Brain microvascular endothelial cell (primary cell): ENCODE measurements at places on chromosomes 3 and 15.

GRCh38 chr3:149850787-149851584, 38.0 kb downstream of the RNF13 start:
- DNase-seq, result no peak

- no peak for DNase-seq
Measured at GRCh38 chr3:172182797-172183196, 143.4 kb downstream of the FNDC3B start.

DNA sequence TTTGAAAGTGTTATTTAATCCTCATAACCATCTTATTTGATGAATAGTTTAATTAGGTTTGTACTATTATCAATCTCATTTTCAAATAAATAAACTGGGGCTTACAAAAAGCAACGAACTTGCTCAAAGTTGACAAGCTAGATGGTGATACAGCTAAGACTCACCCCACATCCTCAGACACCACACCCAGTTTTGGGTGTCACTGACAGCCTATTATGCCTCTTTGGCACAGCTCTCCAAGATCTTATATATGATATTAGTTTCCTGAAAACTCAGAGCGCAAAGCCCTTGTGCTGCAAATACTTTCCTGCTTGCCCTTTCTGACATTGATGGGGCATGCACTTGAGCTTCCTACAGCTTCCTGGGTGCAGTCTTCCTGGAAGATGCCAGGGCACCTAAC, 223.4 kb upstream of the GADL1 start:
- DNase-seq, result no peak

- DNase-seq, result no peak
Measured at GRCh38 chr3:133451309-133451708, 51.5 kb downstream of the BFSP2 start.

DNA sequence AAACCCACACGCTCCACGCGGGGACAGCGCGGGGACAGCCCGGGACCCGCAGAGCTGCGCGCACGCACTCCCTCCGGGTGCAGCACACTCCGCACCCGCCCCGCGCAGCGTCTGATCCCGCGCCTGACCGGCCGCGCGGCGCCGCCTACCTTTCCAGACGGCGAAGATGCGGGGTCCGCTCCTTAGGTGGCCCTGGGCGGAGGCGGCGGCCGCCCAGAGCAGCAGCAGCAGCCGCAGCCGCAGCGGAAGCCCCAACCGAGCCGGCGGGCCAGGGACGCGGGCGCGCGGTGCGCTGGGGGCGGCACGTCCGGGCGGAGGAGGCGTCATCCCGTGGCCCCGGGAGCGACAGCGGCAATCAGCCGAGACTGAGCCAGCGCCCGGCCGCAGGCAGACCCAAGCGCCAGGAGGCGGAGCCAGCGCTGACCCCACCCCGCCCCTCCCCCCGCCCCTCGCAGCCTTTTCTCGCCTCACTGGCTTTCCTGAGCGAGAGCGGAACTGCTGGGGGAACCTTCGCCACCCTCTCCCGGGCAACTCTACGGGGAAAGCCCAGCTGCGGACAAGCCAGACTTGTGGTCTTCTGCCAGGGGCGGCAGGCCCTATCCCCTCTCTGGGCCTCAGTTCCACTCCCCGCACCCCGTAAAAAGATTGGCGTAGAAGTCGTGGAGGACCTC, at the start of gene SEMA7A:
Gene SEMA7A, minus strand, starts transcription at position 367 of the 671 bp plus-strand sequence. Its CDS starts 40 bp downstream, at position 327.
- peak; percentile 50 for DNase-seq

DNA sequence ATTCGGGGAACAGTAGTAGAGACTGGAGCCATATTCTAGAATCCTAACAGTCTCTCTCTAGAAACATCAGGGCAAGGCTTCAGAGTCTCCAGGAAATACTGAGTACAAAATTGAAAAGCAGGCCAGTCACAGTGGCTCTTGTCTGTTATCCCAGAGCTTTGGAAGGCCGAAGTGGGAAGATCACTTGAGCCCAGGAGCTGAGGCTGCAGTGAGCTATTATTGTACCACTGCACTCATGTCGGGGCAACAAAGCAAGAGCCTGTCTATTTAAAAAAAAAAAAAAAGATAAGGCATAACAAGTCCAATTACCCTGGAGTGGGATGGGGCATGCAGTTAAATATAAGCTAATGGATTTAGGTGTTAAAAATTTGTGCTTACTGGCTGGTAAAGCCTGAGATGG, 79.0 kb downstream of the SEMA6D start:
- no peak for DNase-seq

DNA sequence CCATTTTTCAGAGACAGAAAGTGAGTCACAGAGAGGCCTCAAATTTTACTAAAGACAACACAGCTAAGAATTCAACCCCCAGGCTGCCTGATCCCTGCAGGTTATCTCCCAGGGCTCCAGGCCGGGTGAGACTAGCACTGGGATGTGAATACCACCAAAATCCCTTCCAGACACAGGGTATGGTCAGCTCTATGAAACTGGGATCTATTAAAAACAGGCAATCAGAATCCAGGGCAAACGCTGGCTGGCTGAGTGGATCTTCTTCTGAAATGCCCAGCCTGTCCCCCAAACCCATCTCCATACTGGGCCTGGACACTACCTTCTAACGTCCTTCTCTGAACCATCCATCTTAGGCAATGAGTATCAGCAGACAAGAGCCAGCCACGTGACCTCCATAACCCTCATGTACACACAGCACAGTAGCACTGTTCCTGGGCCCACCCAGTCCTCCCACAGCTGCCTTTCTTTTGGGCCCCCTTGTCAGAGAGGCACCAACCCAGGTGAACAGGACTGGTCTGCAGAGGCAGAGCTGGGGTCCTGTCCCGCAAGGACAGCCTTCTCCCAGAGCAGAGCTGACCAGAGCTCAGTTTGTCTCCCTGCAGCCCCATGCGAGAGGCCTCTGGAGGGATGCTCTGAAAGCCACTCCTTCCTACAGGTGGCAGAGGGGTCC, 1.9 kb downstream of the RAB6B start:
- no peak for DNase-seq

DNA sequence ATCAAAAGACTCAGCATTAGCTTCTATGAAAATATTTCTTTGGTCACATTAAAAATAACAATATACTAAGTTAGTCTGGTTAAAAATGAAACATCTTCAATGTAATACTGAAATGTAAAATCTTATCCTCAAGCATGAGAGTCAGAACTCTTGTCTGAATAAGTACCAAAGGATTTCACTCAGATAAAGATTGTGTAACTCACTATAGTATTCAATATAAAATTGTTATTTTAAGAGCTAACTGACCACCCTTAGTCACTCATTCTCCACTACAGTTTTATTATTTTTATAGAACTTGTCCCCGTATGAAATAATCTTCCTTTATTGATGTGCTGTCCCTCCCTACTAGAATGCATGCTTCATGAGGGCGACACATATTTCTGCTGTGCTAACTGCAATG, 426.3 kb downstream of the MECOM start:
- DNase-seq, result peak; percentile 18

GRCh38 chr3:169297214-169297613, 366.3 kb downstream of the MECOM start:
- DNase-seq, result no peak

- no peak for DNase-seq
Measured at GRCh38 chr3:42696356-42697288, 6.0 kb downstream of the HHATL start.

DNA sequence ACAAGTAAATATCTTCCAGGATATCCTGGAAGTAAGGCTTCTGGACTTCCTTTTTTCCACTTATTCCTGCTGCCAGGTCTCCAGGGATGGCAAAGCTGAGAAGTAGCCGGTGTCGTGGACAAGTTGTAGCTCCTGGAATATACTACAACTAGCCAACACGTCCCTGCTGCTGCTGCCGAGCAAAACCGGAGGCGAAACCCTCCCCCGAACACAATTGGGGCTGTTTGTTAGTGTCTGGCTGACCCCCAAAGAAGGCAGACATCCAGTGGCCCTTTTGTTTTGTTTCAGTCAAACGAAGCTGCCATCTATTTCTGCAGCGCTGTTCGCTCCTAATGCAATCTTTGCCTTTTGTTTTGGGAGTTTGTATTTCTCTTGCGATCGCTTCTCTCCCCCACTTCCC, 45.3 kb upstream of the EIF5A2 start:
- no peak for DNase-seq

DNA sequence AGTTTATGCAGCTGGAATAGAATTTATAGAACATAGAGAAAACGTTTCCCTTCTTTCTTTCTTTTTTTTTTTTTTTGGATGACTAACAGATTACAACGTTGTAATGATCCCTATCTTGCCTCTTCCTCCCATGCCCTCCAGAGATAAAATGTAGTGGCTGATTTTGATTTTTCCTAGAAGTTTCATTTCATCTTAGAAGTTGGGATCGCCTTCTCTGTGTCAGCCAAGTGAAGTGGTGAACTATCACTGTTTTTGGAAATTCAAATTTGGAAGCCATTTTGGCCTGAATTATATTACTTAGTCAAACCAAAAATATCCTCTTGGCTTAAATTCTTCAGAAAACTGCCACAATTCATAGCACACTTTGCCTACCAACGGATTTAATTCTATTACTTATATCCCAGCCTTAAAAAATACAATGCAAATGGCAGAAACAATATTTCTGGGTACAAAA, 1025.5 kb upstream of the NR2F2 start:
- DNase-seq, result no peak

- no peak for DNase-seq
Measured at GRCh38 chr3:186453531-186453930, 90.6 kb downstream of the CRYGS start.

GRCh38 chr15:28960979-28961378, 75.2 kb downstream of the APBA2 start:
- DNase-seq, result peak; percentile 86

DNA sequence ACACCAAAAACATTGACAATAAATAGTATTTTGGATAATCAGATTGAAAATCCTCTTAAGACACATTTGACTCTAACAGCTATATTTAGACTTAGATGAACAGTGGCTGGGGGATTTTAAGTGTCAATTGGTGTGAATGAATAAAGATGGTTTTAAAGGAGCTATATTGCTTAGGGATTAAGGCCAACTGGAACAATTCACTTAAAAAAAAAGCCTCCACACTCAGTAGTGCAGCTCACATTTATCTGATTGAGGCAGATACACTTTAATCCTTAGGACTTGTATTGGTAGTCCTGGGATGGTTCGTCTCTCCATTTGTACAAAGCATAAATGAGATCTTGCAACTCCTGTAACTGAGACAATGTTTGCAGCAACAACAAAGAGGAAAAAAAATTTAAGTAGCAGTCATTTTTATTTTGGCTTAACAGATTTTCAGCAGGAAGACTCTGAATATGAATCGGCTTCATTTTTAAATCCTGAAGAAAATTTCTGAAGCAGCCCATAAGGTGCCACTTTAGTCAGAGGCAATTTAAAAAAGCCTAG, 112.0 kb downstream of the UACA start:
- DNase-seq, result no peak

DNA sequence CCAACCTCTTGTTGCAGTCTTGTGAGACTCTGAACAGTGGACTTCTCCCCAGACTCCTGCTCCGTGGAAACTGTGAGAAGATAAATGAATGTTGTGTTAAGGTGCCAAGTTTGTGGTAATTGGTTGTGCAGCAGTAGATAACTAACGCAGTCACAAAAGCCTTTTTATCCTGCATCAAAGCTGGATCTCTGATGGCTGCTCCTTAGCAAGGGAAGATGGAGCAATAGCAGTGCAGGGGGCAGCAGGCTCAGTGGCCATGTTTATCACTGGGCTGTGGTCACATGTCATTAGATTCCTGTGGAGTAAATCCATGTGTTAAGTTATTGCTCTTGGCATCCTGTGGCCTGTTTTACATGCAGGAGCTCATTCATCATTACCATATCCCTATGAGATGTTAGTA, 13.5 kb downstream of the CMTM7 start:
- DNase-seq, result no peak

GRCh38 chr15:81295486-81296121, 28.3 kb downstream of the STARD5 start:
- no peak for DNase-seq

DNA sequence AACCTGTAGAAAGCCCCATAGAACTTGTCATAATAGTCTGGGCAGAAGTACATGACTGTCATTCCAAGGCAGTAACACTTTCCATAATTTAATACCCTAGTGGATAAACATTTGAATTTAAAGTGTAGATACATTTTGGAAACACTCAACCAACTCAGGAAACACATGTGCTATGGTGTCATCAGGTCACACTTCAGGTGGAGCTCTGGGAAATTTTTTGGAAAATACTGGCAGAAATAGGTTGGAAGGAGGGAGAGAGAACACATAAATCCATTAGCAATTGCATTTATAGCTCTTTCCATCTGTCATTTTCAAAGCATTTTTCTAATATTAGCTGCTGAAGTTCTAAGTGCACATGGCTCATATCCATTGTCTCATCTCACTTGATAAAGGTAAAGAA, 135.7 kb downstream of the MEIS2 start:
- no peak for DNase-seq

DNA sequence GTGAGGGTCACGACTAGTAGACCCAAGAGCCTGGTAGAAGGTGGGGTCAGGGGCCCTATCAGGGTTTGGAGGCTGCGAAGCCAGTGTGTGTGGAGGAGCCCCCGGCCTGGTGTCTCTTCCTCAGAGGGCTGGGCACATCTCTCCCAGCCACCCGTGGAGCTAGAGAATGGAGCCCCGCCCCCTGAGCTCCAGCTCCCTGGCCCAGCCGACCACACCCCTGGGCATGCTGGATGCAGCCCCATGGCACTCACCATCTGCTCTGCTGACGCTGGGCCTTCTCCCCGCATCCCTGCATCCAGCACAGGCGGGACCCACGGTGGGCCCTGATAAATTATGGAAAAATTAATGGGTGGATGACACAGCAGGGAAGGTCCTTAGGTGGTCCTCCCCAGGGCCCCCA, 17.5 kb downstream of the ANKRD63 start:
- DNase-seq, result no peak

DNA sequence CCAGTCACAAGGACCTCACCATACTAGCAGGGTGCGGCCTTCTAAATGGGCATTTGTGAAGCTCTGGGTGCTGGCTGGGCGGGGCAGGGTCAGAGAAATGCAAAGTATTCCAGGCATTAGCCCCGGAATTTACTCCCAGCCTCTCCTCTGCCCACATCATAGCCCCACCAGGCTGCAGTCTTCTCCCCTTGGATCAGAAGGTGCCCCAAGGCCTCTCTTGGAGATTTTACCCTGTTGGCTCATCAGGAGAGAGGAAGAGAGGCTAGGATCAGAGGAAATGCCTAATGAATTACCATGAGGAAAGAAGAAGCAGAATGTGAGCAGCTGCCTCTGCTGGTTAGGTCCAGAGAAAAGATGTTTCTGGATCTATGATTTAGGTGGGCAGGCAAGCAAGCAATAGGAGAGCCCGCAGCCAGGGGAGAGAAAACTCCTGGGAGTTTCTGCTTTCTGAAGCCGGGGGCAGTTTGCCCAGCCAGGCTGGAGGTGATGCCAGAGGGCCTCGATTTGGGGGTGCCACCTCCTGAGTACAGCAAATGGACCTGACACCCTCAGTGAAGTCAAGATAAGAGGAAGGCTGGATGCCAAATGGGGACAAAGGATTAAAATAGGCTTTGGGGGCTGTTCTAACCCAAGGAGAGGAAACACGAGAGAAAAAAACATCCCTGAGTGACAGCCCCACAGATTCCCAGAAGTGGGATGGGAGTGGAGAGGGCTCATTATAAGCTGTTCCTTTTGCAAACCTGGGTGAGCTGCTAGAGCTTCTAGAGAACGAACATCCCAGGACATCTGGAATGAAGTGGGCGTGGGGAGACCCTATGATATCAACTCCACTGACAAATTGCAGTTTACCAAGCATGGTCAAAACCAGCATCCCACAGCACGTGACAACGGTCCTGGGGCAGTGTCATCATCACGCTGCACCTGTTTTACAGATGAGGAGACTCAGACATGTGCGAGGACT, 65.4 kb downstream of the BDH1 start:
- DNase-seq, result peak; percentile 58
